Right lobe of liver (tissue), 6 donors: ENCODE measurements at places on chromosomes 4 and X.

DNA sequence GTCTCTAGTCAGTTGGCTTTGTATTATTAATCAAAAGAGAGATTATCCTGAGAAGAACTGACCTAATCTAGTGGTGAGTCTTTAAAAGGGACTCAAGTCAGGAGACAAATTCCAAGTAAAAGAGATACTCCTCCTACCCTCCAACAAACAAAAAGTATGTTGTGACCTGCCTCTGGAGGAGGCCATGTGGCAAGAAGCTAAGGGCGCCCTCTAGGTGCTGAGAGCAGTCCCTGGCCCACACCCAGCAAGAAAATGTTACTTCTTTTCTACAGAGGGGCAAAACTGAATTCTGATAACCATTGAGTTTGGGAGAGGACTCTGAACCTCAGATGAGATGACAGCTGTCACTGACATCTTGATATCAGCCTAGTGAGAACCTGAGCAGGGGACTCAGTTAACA, 953.6 kb upstream of the AGA start:
- DNase-seq: no peak

DNA sequence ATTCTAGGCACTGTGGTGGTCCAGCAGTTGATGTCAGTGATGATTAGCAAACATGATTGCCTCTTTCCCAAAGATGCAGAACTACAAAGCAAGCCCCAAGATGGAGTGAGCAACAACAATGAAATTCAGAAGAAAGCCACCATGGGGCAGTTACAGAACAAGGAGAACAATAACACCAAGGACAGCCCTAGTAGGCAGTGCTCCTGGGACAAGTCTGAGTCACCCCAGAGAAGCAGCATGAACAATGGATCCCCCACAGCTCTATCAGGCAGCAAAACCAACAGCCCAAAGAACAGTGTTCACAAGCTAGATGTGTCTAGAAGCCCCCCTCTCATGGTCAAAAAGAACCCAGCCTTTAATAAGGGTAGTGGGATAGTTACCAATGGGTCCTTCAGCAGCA, 365.3 kb downstream of the MAPK10 start:
- DNase-seq: no peak

DNA sequence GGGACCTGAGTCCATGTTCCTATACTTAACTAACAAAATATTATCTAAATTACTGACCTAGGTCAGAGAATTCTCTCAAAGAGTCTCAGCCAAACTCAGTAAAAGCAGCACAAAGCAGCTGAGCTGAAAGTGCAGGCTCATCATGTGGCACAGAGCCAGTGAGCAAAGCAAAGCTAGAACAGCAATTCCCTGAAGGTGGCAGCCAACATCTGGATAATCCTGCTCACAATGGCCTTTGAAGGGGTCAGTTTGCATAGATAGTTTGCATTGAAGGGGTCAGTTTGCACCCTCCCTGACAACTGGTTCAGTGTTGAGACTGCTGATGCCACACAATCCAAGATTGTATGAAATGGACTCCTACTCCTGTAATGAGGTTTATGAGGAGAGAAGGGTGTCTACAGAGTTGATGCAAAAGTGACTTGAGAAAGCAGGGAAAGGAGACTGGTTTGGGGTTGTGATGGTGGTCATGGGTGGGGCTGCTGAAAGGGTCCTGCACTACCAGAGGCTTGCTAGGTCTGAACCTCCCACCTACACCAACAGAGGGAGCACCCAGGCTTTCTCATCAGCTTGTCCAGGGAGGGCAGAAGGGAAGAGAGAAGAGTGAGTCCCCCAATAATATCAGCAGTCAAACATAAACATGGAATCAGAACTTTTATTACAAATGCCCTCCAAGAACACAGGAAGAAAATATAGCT, 39.7 kb downstream of the TRIM61 start:
- peak; percentile 61 for DNase-seq

DNA sequence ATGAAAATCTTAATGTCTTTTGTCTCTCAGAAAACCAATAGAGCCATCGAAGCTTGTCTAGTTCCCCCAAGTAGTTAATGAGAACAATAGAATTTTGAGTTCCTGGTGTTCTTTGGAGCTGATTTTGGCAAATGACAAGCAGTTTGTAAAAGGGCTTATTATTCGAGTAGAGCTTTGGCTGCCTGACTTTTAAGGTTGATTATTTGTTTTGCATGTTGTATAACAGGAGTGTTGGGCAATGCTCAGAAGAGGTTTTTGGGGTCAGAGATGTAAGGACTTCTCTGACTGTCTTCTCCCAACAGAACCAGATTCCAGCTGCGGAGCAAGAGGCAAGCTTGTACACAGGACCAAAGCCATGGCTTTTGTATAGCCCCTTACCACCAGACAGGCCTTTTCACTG, 30.0 kb downstream of the ZCCHC12 start:
- DNase-seq: peak; percentile 46

GRCh38 chr4:167930166-167930565, 162.2 kb upstream of the ANXA10 start:
- no peak for DNase-seq

DNA sequence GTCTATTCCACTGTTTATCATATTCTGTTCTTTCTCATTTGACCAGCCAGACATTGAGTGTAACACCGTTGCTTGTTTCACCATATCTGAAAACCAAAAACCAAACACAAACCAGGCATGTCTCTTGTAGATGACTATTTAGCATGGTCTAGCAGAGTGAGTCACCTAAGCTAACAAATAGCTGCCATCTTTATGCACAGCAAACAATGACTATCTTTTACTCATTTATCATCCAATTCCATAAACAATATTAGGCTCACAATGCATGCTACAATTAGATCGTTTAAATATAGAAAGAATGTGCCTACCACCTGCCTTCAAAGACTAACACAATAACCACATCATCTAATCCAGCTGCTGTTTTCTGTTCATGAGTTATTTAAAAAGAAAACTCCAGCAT, 495.4 kb downstream of the PCDH19 start:
- no peak for DNase-seq
